ENCODE measurements at places on chromosomes 7 and 10.

DNA sequence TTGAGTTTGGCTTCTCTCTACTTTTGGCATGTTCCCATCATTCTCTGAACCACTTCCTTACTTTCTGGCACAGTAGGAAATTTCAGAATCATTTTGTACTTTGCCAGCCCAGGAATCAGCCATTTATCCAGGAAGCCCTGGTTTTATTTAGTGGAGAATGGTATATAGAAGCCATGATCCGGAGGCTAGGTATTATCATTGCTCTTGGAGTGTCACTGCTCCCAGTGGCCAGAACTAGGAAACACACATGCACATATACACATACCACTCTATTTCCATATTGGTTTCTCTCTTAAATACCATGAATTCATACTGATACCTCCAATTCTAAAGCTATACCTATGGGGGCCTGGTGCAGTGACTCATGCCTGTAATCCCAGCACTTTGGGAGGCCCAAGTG, 36.3 kb downstream of the SUFU start:
- DNase-seq: peak; percentile 49

- DNase-seq: no peak
These were observed 37.2 kb downstream of the NKX2-3 start for GRCh38 chr10:99569961-99570360.

GRCh38 chr7:51569581-51569980, 253.0 kb upstream of the COBL start:
- DNase-seq: no peak

DNA sequence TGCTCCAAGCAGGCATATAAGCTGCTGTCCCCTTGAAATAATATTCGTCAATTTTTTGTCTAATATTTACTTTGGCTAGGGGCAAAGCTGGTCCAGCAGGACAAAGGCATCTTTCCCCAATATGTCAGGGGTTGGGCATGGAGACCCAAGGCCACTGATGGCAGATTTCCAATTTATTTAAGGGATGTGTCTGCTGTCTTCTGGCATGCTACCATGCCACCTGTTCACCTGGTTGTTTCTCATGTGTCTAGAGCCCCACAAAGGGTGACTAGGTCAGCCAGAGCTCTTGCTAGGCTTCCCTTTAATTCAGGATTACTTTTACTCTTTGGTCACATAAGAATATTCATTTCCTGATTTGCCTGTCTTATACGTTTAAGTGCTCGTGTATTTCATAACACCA, 22.1 kb upstream of the SYPL1 start:
- no peak for DNase-seq

DNA sequence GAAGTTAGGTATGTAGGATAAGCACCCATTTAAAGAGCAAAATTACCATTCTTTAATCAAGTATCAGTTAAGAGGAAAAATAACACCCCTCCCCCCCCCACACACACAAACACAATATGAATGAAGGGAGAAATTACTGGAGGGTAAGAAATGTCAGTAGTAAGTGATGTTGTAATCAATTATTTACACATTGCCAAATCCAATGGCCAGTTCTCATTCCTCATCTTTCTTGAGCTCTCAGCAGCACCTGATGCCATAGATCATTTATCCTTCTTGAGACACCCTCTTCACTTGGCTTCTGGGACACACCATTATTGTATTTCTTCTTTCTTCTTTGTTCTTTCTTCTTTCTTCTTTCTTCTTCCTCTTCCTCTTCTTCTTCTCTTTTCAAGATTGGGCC, 33.7 kb upstream of the FAM3C start:
- no peak for DNase-seq

GRCh38 chr7:5443678-5444077, 20.0 kb upstream of the TNRC18 start:
- DNase-seq: no peak
